ENCODE measurements at places on chromosomes 12 and 14.

DNA sequence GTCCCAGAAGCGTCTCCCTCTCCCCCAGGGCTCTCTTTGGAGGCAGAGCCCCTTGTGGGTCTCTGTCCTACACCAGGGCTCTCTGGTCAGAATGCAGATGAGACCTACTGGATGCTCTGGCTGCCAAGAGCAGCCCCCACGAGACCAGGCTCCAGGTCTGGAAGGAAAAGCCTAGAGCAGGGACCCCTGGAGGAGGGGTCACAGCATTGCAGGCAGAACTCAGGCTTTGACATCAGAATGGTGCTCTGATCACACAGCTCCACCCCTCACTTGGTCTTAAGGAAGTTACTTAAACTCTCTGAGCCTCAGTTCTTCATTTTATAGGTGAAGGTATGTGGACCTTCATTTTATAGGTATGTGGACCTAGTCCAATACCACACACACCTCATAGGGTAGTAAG lies 83.1 kb downstream of the ARL6IP4 start:
- DNase-seq: no peak

DNA sequence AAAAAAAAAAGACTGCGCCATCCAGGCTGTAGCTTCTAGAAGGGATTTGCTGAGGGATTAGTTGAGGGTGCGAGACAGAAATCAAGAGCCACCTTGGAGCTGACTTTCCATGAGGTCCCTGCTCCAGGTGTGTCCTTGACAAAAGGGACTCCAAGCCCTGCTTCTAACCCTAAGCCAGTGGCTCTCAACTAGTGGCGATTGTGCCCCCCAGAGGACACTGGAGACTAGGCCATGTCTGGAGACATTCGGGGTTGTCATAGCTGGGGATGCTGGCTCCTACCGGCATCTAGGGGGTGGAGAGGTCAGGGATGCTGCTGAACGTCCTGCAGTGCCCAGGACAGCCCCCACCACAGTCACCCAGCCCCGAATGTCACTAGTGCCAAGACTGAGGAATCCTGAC lies 40.6 kb downstream of the SPRING1 start:
- DNase-seq: no peak

DNA sequence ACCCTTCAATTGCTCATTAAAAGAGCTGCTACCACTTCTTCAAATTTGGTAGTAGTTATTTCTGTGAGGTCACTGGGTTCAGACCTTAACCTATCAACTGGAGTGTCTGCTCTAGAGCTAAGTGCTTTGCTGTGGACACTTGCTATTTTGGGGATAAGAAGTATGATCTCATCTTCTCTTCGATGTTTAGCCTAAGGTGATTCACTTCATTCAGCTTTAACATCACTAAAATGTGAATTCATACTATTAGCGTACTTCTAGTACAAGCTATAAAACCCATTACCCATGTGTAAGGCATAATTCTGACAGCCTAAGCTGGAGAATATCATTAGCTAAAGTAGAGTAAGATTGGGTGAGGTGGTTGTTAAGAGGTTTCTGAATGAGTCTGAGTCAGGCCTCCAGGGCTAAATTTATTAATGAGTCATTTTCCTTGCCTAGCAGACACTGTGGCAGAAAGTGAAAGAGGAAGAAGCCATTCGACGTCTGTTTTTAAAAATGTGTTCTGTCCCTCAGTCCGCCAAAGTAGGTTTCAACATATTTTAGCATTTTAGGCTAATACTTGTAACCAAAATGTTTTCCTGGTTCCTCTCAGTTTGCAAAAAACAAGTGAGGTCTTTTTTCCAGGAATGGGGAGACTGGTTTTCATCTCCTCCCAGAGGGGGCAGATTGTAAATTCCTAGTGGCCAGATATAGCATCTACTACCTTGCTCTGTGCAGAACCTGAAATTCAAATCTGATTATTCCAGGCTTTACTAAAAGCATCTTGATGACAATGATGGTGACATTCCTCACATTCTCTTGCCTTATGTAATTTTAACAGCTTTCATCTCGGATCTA lies 103.6 kb downstream of the SSPN start:
- DNase-seq: no peak

GRCh38 chr14:70881549-70882177 lies 25.6 kb upstream of the PCNX1 start:
- DNase-seq: no peak

DNA sequence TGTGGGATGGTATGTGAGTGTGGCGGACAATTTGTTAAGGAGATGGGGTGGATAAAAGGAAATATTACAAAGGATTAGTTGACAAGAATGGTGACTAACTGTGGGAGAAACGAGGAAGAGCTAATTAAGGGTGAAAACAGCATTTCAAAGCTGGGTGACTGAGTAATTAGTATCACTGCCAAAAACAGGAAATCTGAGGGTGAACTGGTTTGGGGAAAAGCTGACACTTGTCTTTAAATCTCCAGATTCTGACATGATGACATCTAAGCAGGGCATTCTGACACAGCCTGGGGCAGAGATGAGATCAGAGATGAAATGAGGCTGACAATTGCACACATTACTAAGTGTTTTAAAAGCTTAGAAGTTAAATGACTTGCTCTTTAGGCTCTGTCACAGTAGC lies 42.4 kb upstream of the CCDC175 start:
- DNase-seq: no peak

GRCh38 chr12:28025821-28026505 lies 53.4 kb upstream of the PTHLH start:
- no peak for DNase-seq

GRCh38 chr12:93750056-93750455 lies 72.9 kb downstream of the CRADD start:
- no peak for DNase-seq

DNA sequence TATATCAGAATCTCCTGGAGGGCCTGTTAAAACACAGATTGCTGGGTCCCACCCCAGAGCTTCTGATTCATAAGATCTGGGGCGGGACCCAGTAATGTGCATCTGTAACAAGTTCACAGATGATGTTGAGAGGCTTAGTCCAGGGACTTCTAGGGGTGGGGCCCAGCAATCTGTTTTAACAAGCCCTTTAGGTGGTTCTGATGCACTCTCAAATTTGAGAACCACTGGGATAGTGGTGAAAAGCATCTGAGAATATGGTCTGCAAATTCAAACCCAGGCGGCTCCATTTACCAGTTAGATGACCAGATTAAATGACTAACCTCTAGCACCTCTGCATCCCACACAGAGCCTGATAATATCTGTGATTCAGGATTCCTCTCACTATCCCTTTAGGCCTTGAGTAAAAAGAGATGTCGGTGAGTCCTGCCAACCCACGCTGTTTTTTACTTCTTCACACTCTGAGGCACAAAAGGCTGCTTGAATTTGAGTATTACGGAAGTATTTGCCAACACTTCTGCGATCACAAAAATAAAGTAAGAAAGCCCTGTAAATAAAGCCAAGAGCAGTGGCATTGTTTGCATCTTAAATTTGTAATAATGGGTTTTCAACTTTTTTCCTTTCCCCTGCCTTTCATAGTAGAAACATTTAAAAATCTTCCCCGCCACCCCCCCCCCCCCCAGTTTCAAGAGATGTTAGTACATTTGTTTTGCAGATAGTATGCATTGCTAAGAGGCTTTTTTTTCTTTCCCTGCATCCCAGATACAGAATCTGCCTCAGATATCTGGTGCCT lies 1.8 kb upstream of the FRS2 start:
- DNase-seq: no peak

DNA sequence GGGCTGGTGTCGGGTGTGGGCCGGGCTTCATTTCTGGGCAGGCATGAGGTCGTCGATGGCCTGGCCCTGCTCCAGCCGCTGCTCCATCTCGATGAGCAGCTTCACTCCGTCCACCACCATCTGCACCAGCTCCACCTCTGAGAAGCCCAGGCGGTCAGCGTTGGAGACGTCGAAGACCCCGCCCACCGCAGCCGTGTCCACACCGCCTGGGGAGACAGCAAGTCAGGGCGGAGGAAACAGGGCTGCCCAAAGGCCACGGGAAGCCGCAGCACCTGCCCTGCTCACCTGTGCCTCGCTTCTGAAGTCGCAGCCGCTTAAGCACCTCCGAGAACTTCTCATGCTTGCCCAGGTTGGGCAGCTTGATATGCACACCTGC lies 2.8 kb downstream of the CKB start:
- no peak for DNase-seq

DNA sequence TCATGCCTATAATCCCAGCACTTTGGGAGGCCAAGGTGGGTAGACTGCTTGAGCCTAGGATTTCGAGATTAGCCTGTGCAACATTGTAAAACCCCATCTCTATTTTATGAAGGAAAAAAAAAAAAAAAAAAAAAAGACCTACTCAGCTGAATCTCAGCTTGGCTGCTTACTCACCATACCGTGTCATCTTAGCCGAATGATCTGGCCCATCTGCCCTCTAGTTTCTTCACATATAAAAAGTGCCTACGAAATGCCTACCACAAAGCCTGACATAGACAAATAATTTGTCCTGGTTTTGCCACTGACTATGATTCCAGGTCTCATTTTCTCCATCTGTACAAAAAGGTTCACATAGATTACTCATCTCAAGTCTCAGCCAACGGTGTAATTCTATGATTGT lies 10.1 kb downstream of the DIABLO start:
- DNase-seq: no peak

- no peak for DNase-seq
Measured at GRCh38 chr14:44341116-44341515, 166.0 kb downstream of the FSCB start.

- no peak for DNase-seq
Measured at GRCh38 chr12:11877869-11878780, 192.6 kb upstream of the BCL2L14 start.

GRCh38 chr12:130526813-130527212 lies 189.1 kb downstream of the PIWIL1 start:
- DNase-seq: no peak

DNA sequence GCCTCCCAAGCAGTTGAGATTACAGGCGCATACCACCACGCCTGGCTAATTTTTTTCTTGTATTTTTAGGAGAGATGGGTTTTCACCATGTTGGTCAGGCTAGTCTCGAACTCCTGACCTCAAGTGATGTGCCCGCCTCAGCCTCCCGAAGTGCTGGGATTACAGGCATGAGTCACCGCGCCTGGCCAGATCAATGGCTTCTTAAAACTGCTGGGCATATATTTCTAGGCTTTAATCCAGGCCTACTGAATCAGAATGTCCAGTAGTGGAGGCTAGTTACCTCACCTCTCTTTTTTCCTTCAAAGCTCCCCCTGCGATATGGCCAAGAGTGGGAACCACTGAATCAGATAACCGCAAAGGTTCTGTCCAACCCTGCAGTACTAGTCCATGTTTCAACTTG lies 17.1 kb downstream of the POU6F1 start:
- DNase-seq: no peak

DNA sequence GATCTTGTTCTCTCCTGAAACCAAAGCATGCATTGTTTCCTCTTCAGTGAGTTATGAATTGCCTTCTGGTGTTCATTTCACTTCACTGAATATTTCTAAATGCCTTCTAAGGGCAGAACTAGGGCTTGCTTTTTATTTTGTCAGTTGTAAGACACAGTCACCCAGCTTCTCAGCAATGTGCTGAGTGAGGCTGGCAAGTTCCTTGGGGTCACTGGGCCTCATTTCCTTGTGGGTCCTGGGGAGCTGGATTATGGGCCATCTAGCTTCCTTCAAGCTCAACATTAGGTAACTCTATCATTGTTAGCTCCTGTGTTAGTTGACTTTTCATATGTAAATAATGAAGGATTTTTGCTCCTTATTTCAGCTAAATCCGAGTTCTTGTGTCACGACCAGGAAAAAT lies 13.8 kb downstream of the ASCL4 start:
- DNase-seq: no peak

DNA sequence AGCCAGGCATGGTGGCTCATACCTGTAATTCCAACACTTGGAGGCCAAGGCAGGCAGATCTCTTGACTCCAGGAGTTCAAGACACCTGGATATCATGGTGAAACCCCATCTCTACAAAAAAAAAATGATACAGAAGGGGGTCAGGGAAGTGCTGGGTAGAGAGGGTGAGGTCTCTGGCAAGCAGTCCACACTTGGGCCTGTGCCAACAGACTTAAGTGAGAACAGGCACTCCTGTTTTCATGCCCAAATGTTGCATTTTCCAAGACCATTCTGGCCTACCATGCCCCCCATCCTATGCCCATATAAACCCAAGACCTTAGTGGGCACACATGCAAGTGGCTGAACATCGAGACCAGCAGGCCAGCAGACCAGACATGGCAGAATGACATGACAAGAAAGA lies 16.0 kb upstream of the CMAS start:
- DNase-seq: no peak

- no peak for DNase-seq
Measured at GRCh38 chr14:54769951-54770863, 132.4 kb downstream of the GCH1 start.

- no peak for DNase-seq
Measured at GRCh38 chr14:99548255-99548654, 55.8 kb downstream of the CCDC85C start.

GRCh38 chr12:19624491-19624890 lies 185.2 kb downstream of the AEBP2 start:
- no peak for DNase-seq

DNA sequence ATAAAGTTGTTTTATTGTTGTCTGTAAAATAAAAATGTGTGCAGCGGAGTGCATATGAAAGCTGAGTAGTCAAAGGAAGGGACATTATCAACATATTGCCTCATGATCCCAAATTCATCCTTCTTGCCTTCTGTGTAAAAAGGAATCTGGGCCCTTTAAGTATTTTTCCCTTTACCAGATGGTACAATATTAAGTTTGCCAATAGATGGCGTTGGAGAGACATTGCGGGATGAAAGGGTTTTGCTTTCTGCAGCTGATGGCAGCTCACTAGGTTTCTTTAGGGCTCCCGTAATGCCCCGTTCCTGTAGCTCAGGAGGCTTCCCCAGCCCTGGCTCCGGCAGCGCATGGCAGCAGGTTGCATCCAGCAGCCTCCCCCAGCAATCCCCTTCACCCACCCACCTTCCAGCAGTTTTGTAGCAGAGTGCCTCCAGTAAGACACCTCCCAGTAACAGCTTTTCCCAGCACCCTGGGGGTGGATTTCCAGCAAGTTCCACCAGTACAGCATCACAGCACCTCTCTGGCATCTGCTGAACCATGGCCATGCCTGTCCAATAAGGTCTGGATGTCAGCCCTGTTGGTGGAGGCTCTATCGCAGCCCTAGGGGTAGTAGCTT lies 354.4 kb downstream of the MED13L start:
- DNase-seq: no peak

DNA sequence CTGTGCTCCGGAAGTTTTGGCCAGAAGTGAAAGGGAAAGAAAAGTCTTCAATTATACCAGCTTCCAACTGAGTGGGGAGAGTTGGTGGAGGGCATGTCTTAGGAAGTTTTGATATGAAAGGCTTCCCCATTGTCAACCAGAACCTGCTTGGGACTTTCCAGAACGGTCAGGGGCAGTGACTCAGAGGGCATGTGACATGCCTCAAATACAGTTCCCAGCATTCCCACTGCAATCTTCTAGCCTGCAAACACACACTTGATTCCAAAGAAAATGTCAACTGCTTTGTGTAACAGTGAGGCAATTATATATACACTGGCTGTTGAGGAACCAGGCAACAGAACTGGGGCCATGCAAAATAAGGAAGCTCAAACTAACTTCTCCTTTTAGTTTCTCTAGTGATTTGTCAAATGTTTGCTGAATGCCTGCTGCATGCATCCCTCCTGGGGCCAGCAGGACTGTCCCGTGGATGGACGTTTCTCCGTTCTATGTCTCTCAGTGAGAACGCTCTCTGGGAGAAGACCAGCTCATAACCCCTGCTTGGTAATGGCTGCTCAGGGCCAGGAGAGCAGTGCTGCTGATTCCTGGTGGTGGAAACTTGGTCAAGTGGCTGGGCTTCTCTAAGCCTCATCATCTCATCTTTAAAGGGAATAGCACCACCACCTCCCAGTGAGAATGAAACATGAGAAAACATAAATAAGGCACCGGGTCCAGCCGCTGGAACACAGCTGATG lies 18.3 kb downstream of the SLC25A47 start:
- DNase-seq: no peak

Data from stimulated activated CD4-positive, alpha-beta T cell treated with anti-CD3 and anti-CD28 coated beads, Interleukin-2, amount 100 ng/mL, for 24 hours (primary cell).